Left lung (tissue), 14 donors: ENCODE measurements at places on chromosomes 1 and 21. TPM values are rescaled to one million over a fixed set of nuclear protein-coding genes. Genes with fewer than 3 reads are reported as not detected.

IFNLR1 gene
- polyA plus RNA-seq = 2.6 TPM

DNA sequence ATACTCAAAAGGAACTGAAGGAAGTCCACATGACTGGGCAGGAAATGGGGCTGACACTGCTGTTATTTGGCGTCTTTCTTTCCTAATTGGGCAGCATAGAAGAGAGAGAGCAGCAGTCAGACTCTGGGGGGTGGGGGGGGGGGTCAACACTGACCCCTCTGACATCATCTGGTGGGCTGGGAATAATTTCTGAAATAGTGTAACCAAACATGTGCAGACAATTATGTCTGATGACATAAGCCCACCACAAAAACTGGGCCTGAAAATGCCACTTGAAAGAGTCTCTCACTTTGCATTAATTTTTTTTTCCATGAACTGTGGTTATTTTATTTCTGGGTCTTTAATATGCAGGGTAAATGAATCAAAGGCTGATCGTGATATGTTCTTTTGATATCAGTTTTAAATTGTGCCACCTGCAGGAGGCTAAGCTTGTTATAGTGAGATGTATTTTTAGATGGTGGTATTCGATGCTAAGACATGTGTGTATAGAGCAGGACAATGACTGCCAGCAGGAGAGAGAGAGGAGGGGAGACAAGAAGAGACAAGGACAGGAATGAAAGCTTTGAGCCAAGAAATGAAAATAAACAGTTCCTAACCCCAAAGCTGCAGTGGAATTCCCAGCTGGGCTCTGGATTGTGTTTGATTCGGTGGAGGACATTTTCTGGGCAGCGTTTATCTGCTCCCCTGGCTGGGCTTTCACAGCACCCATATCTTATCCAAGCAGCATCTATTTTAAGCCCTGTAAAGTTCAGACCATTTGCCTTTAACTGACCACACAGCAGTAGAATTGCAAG lies 264.7 kb downstream of the PBX1 start:
- peak; percentile 52 for DNase-seq

DNA sequence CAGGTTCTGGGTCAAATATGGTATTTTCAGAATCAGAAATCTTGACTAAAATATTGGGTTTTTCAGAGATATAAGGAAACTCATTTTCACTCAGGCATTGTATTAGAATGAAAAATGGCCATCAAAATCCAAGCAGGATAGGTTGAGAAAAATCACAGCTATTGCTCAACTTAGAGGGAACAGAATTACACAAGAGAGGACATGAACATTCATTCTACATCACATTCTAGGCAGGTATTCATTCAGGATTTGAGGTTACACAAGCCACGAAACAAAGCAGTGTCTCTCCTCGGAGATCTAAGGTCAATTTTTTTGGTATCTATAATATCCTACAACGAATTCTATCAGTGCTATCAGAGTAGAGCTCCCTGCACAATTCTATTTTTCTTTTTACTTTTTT lies 163.6 kb upstream of the HP1BP3 start:
- no peak for DNase-seq

SELP gene
- polyA plus RNA-seq = 6.3 TPM

DNA sequence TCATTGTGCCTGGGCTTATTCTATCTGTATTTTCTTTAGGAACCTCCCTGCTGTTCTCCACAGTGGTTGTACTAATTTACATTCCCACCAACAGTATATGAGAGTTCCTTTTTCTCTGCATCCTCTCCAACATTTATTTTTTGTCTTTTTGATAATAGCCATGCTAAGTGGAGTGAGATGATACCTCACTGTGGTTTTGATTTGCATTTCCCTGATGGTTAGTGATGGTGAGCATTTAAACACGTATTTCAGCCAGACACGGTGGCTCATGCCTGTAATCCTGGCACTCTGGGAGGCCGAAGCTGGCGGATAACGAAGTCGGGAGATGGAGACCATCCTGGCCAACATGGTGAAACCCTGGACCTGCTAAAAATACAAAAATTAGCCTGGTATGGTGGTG lies 57.9 kb downstream of the SLAMF6 start:
- DNase-seq = no peak

GRCh38 chr1:5892329-5892728 lies 99.9 kb downstream of the NPHP4 start:
- DNase-seq = no peak

GRCh38 chr21:36428761-36429432 lies 43.7 kb downstream of the CHAF1B start:
- DNase-seq = no peak

DNA sequence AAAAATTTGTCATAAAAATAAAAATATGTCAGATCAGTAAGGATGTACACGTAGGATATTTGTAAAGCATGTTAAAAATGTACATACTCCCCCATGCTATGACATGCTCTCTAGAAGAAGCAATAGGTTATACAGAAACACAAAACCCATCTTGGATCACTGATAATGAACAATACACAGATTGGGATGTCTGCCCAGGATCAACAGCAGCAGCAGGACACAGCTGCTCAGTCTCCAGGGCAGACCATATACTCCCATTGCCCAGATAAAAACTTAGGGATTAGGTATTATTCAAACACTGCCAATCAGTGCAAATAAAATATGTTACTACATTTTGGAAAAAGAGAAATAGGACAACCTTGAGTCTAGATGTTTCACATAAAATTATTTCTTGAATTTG lies 39.0 kb downstream of the DAB1 start:
- DNase-seq = peak; percentile 70

GBP1 gene
- 44.8 TPM for polyA plus RNA-seq

SON gene
- 454 TPM for polyA plus RNA-seq

- no peak for DNase-seq
These were observed 1.1 kb downstream of the MRPS6 start for GRCh38 chr21:34074283-34075090.

GRCh38 chr1:42035205-42035829 lies 116.6 kb upstream of the HIVEP3 start:
- peak; percentile 83 for DNase-seq

- no peak for DNase-seq
These were observed 20.4 kb downstream of the GREM2 start for GRCh38 chr1:240591564-240591963.

GRCh38 chr1:214280386-214281020 lies 456 bp upstream of the SMYD2 start:
- peak; percentile 82 for DNase-seq

TRIM46 gene
- polyA plus RNA-seq = 4.8 TPM

SLC6A9 gene
- polyA plus RNA-seq = 14.9 TPM

DNA sequence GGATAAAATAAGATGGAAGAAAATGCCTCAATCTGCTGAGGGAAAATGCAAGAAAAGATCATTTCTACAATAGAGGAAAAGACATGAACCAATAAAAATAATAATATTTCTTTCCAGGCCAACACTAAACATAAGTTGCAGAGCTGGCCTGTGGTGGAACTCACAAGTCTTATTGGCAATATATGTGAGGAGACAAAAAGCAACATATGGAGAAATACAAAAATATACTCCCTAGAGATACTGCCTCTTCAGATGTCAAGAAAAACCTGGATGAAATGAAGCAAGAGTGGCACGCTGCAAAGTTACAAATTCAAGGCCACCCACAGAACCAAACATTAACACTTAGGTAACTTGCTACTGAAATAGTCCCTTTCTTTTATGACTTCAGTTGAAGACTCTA lies 264.9 kb upstream of the FMN2 start:
- DNase-seq = no peak

DNA sequence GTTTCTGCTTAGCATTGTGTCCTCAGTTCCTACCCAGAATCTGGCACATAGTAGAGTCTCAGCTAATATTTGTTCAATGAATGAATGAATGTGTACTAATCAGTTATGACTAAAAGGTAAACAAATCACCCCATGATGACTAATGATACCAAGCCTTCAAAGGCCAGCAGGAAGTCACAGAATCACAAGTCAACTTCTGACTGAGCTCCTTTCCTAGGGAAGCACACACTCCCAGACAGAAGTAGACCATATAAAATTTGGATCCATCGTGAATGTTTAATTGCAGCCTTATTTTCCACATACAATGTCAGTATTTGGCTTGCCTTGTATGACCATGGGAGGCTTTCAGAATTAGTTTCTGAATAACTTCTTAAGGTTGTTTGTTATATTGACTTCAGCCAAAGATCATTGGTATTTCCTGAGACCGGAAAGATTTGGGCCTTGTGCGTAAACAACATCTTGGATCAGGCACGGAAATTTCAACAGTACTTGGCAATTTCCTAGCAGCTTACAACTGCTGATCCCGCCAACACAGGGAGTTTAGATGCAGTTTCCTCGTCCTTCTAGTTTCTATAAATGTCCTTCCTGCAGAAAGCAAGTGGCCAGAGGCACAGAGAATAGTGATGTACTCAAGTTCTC lies 185.9 kb upstream of the ATP1B1 start:
- DNase-seq = no peak

DNA sequence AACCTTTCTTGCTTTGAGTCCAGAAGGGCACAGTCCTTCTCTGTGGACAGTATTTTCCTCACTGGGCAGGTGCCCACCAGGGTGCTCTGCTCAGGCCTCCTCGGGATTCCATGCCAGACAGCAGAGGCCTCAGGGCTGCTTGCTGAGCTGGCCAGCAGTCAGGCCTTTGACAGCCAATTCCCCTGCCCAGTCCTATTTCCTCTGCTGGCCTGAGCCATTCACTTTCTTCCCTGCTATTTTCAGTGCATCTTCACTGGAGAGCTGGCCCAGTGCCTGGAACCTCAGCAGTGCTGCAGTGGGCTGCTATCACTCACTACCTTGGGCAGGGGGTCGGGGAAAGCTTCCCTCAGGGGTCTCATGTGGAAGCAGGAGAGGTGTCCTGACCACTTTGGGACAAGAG lies 33.2 kb downstream of the KCNA10 start:
- no peak for DNase-seq

- no peak for DNase-seq
These were observed 5.0 kb downstream of the KDM5B start for GRCh38 chr1:202802998-202803932.
